Pancreas (tissue), 10 donors: ENCODE measurements at places on chromosomes 4 and X.

DNA sequence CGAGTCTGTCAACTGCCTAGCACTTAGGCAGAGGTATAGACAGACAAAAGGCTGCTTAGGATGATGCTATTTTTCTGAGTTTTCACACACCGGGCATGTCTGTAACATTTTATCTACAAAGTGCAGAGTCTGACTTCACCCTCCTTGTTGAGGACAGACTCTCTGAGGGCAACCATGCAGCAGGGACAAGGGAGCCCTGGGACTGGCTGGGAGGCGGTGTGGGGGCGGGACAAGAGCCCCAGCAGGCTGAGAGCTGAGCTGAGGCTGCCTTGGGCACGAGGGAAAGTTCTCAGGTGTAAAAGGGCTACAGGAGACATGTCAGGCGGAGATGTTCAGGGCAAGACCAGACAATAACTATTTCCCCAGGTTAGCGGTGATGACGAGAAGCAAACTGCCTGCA is 81.6 kb downstream of the GATB start:
- no peak overlapping the region for H3K27ac ChIP-seq
- no peaks in the 10 kb centered on the region for H3K27me3 ChIP-seq
- H3K4me3 ChIP-seq: no peak overlapping the region
- H3K36me3 ChIP-seq: no peaks in the 10 kb centered on the region

DNA sequence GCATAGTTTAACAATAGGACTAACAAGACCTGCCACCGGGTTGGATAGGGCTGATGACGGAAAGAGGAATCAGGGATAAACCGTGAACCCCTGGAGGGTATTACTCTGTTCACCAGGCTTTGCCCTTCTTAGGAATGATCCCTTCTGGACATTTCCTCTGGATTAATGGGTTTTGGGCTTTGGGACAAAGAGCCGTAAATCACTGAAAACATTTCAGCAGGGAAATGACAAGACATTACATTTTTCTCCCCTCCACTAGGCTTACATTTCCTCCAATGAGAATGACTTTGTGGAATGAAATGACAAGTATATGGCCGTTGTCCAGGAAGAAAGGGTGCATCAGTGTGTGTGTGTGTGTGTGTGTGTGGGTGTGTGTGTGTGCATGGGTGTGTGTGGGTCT is 25.9 kb upstream of the RBPJ start:
- H3K4me3 ChIP-seq: no peak overlapping the region
- no peak for DNase-seq
- H3K4me1 ChIP-seq: no peaks in the 10 kb centered on the region
- H3K27ac ChIP-seq: no peak overlapping the region
- H3K27me3 ChIP-seq: no peaks in the 10 kb centered on the region
- no peaks in the 10 kb centered on the region for H3K36me3 ChIP-seq

DNA sequence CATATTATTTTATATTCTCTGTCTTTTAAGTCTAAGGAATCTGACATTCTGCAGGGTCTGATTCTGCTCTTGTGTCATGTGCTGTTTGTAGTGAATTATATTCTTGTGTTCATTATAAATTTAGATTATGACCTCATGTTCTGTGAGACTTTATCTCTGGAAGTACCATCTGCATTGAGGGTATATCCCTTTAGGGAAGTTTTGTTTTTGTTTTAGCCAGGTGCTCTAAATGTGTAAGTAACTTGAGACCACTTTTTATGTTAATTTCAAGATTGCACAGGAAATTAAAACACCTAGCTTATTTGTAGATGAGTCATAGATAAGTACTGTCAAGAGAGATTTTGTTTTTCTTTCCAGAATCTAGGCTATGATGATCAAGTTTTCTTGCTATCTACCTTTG is 35.0 kb upstream of the DKK2 start:
- H3K4me3 ChIP-seq: no peak overlapping the region
- H3K27ac ChIP-seq: no peak overlapping the region
- H3K36me3 ChIP-seq: no peaks in the 10 kb centered on the region

- peaks cover 32% of the 10 kb centered on the region for H3K36me3 ChIP-seq
- H3K4me3 ChIP-seq: no peak overlapping the region
- no peaks in the 10 kb centered on the region for H3K4me1 ChIP-seq
- H3K27me3 ChIP-seq: no peaks in the 10 kb centered on the region
Measured at GRCh38 chr4:147639388-147639787, 22.2 kb downstream of the TMEM184C start.

GRCh38 chr4:122831515-122832196 is 5.0 kb downstream of the FGF2 start:
- H3K27ac ChIP-seq: no peak overlapping the region
- peaks cover 7% of the 10 kb centered on the region for H3K27me3 ChIP-seq
- H3K4me1 ChIP-seq: no peaks in the 10 kb centered on the region
- no peaks in the 10 kb centered on the region for H3K36me3 ChIP-seq

GRCh38 chr4:22389240-22389870 is 126.5 kb downstream of the ADGRA3 start:
- H3K4me1 ChIP-seq: no peaks in the 10 kb centered on the region

DNA sequence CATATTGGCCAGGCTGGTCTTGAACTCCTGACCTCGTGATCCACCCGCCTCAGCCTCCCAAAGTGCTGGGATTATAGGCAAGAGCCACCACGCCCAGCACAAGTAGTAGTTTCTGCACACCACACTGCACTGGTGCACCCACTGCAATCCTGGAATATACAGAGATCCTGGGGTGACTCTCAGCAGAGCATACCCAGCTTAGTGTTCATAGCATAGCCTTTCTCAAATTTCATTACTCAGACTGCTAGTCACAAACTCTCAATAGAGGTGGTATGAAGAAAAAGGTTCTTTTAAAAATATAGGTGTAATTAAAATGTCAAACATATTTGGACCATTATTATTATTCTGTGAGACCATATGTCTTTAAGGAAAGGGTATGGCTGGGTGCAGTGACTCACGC is 6.2 kb upstream of the ARHGAP10 start:
- no peak overlapping the region for H3K27ac ChIP-seq
- H3K4me1 ChIP-seq: no peaks in the 10 kb centered on the region
- no peaks in the 10 kb centered on the region for H3K36me3 ChIP-seq
- no peak for DNase-seq
